ENCODE measurements at places on chromosomes 6 and 20.
A peak's percentile ranks its signal among the peaks of the same experiment; 100 is the strongest.

DNA sequence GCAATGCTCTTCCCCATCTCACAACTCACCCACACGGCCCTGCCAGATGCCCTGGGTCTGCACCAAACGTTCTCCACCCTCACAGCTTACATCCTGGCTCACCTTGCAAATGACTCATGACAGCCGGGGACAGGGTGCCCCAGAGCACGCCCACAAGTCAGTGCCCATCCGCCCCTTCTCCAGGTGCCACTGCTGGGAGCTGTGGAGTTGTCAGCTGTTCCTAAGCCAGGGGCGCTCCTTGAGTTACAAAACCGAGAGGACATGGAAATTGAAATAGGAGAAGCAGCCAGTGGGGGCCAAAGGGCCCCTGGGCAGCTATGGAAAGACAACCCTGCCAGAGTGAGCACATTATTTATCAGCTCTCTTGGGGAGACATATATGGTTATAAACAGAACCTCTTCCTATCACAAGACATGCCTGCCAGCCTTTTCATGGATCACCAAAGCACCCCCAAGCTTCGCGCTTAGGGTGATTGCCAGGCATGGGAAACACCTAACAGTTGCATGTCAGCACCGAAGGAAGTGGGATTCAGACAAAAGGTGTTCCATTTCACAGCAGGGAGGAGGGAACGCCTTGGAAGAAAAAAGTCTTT is 236.8 kb downstream of the LY86 start:
- no peak for DNase-seq

GRCh38 chr6:37077905-37078296 is 72.4 kb downstream of the FGD2 start:
- DNase-seq: peak; percentile 9

- peak; percentile 38 for DNase-seq
These were observed 221.6 kb downstream of the OGFRL1 start for GRCh38 chr6:71510057-71510713.

- DNase-seq: no peak
These were observed 36.4 kb downstream of the ELOVL5 start for GRCh38 chr6:53312355-53312754.

- DNase-seq: peak; percentile 26
These were observed 247.5 kb downstream of the TMEM242 start for GRCh38 chr6:157075549-157076450.

GRCh38 chr6:52482903-52483670 is 62.9 kb downstream of the EFHC1 start:
- DNase-seq: no peak

- DNase-seq: no peak
These were observed 1310.5 kb upstream of the CITED2 start for GRCh38 chr6:140684776-140685550.

GRCh38 chr6:109872968-109873545 is 105.1 kb upstream of the GPR6 start:
- no peak for DNase-seq

- no peak for DNase-seq
These were observed 43.5 kb upstream of the APCDD1L start for GRCh38 chr20:58558486-58559367.

- DNase-seq: no peak
These were observed 47.5 kb downstream of the DSTN start for GRCh38 chr20:17617212-17617867.

GRCh38 chr6:978937-979685 is 286.2 kb upstream of the EXOC2 start:
- DNase-seq: no peak

GRCh38 chr20:39758876-39759275 is 796.7 kb downstream of the DHX35 start:
- DNase-seq: no peak

GRCh38 chr20:24275946-24276705 is 193.3 kb upstream of the SYNDIG1 start:
- no peak for DNase-seq

DNA sequence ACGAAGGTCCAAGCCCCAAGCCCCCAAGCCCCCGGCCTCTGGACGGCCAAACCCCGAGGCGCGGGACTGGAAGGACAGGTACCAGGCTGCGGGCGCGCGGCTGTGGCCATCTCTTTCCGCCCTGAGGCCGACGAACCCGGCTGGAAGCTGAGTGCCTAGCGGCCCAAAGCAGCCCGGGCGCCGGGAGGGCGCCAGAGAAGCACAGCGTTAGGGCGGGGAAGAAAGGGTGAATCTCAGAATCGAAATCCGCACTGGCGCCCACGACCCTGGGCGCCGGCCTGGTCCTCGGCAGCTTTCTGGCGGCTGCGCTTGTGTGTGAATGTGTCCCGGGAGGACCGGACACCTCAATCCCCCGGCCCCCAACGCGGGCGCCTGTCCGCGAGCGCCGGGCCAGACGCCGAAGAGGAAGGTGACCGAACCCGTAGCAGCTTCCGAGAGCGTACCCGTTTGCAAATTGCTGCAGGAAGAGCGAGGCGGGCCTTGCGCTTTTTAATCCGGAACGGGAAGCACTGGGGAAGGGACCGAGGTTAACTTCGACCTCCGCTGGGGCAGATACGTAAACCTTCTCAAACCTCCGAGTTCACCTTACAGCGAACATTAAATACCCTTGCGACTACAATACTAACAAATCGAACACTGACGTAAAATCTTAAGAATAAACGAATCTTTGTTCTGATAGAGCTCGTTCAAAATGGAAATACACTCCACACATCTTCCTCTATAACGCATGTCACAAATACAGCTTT is 2.9 kb downstream of the NRN1 start:
- DNase-seq: no peak

DNA sequence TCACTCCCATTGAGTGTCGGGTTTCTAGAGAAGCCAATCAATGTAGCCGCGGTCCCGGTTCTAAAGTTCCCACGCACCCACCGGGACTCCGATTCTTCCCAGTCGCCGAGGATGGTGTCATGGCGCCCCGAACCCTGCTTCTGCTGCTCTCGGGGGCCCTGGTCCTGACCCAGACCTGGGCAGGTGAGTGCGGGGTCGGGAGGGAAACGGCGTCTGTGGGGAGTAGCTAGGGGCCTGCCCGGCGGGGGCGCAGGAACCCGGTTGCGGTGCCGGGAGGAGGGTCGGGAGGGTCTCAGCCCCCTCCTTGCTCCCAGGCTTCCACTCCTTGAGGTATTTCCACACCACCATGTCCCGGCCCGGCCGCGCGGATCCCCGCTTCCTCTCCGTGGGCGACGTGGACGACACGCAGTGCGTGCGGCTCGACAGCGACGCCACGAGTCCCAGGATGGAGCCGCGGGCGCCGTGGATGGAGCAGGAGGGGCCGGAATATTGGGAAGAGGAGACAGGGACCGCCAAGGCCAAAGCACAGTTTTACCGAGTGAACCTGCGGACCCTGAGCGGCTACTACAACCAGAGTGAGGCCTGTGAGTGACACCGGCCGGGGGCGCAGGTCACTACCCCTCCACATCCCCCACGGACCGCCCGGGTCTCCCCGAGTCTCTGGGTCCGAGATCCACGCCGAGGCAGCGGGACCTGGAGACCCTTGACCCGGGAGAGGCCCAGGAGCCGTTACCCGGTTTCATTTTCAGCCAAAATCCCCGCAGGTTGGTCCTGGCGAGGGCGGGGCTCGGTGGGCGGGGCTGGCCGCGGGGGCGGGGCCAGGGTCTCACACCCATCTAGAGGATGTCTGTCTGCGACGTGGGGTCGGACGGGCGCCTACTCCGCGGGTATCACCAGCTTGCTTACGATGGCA is 35.2 kb upstream of the HLA-G start:
- no peak for DNase-seq
